ENCODE measurements at places on chromosomes 11 and 22. TPM values are rescaled to one million over a fixed set of nuclear protein-coding genes. Genes with fewer than 3 reads are reported as not detected.

GRCh38 chr11:69700278-69701140, 3.3 kb downstream of the FGF19 start:
- DNase-seq = peak; percentile 68

HYOU1 gene
- polyA plus RNA-seq = 119 TPM

- DNase-seq = peak; percentile 74
Measured at GRCh38 chr11:18588297-18589252, at the start of gene UEVLD. UEVLD (minus strand) TSS chr11:18588734; CDS start chr11:18588654, 80 bp downstream.

DNA sequence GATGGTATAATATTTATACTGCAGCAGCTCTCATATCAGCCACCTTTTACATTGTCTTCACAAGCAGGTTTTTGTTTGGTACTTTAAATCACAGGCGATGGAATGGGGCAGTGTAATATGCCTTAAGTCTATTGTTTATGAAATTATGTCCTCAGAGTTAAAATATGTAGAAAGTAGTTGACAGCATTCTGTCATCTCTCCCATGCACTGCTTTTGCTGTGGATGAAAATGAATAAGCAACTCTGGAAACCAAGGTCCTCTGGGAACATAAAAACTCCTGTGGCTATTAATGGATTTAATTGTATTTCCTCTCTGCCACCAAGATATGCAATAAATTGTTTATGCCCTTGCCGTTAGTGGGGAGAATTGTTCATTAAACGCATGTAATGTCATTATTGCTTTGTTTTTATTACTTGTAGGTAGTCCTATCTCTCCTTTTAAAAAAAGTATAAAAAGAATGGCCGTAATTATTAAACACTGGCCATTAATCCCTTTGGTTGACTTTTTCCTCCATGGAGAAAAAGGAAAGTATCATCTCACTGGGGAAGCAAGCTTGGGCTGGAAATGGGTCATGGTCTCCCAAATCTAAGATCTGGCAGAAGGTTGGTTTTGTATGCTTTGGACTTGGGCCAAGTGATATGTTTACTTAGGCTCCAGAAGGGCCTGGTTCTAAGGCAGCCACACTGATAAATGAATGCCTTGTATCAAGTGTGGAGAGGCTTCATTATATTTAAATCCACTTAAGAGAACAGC, 13.1 kb downstream of the PACS1 start:
- no peak for DNase-seq

DNA sequence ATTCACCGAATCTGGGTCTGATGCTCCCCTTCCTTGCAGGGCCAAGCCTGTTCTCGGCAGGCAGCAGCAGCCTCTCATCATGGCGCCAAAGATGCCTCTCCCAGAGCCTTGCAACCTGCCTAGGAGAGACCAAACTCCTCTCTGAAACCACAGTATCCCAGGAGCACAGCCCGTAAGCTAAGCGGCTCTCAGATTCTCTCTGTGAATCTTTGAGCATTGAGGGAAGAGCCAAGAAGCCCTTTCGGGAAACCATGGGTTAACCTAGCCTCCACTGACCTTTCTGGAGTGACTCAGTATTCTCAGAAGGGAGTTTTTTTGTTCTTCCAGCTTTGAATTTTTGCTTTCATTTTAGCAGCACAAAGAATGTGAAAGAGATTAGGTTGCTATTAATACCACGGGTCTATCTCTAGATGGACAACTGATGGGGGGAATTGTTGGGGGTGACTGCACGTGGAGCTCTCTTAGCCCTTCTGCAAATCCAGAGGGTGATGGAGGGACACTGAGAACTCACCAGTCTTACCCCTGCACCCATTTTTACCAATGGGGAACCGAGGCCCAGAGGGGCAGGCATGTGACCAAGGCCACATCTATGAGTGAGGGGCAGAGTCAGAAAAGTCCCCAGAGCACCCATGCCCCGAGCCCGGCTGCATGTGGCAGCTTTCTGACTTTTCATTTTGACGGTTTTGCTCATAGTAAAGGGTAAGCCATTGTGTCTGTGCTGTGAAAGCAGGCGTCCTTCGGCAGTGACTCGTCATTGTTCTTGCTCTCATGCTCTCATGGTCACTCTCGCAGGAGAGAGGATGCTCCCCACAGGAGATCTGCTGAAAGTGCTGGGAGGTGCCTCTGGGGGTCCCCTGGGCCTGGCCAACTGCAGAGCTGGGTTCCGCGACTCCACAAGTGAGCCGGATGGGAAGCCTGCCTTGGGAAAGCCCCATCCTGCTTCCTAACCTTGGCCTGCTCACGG, 36.0 kb downstream of the IRAG1 start:
- no peak for DNase-seq
